ENCODE measurements at places on chromosomes 5 and 9. TPM values are rescaled to one million over a fixed set of nuclear protein-coding genes. Genes with fewer than 3 reads are reported as not detected.

ZNF354C gene
- total RNA-seq: 3.5 TPM

DNA sequence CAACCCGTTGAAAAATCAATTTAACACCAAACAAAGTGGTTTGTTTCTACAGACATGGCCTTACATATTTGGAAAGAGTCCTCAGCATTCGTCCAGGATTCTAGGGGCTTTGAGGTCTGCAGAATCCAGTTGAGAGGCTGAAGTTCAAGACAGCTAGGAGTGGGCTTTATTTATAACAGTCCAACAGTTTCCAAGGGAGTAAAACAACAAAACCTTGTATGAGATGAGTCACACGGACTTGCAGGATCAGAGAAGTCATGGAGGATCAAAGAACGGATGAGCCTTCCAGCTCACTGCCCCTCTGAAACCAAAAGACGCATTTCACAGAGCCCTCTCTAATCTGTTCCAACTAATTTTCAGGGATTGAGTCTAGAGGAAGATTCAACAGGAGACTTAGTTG is 11.1 kb upstream of the ESM1 start:
- H3K4me3 ChIP-seq: no peak overlapping the region
- H3K27me3 ChIP-seq: no peaks in the 10 kb centered on the region
- no peak overlapping the region for H3K27ac ChIP-seq
- H3K4me1 ChIP-seq: no peaks in the 10 kb centered on the region
- no peak for DNase-seq

DNA sequence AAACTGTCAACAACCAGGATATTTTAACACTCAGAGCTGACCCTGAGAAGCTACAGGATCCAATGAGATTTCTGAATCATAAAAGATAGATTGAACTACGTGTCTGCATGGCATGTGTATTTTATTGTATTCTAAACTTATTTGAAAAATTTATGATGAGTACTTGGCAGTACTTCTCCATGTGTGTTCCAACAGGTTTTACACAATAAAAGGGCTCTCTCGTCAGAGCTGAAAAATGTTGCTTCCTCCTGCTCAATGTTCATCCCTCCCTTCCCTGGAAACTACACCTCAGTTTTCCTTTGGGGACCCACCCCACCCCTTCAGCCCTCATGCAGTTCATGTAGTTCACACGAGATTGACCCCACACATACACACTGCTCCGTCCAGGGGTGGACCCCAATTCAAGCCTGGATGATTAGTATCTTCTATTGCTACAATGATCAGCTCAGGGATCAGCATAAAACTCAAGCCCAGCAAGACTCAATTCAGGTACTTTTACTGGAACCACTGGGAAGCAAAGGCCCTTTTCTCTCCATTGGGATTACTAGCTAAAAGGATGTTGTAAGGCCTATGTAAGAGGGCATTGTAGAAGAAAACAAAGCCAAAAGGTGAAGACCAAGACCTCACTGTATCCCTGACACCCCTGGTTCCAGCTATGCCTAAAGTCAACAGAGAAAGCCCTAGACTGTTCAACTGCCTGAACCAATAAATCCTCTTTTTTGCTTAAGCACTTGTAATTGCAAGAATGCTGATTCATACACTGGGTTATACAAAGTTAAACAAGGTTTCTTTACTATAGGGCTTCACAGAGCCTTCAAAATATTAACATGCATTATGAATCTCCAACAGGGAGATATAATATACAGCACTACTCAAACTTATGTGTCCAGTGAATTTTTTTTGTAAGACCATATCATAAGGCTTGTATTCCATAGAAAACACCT is 112.6 kb downstream of the SAXO1 start:
- H3K27me3 ChIP-seq: no peaks in the 10 kb centered on the region
- peaks cover 6% of the 10 kb centered on the region for H3K4me1 ChIP-seq

DNA sequence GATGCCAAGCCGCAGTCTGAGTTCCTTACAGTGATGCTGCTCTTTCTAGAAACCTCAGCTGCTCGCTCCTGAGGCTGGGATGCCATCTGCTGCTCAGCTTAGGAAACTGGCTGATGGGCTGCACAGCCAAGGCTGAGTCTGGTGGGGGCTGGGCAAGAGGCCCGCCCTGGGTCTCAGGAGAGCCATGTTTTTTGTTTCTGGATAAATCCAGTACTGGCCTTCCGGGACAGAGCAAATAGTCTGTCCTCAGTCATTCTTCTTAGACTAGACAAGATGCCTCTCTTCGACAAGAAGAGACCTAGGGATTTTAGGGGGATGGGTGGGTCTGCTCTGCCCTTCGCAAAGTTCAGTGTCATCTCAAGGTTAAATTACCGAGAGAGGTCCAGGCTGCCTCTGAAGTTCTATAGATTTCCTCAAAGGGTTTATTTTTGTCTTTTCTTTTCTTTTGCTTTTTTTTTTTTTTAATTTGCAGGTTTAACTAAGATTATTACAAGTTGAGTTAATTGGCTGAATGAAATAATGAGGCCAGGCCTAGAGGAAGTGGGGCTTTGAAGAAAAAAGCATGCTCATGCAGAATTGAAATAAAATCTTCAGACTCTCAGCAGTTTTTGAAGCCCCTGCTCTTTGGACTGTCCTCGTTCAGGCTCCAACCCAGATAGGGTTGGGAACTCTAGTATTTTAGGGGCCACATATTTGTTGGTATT is 30.6 kb upstream of the MATR3 start:
- DNase-seq: peak; percentile 85
- no peak overlapping the region for H3K4me3 ChIP-seq
- no peaks in the 10 kb centered on the region for H3K36me3 ChIP-seq
- peaks cover 14% of the 10 kb centered on the region for H3K4me1 ChIP-seq
- no peak overlapping the region for H3K27ac ChIP-seq

GRCh38 chr5:135108569-135108968 is 74.5 kb upstream of the PITX1 start:
- no peaks in the 10 kb centered on the region for H3K36me3 ChIP-seq
- no peak overlapping the region for H3K4me3 ChIP-seq
- no peak for DNase-seq
- no peak overlapping the region for H3K27ac ChIP-seq
- peaks cover 18% of the 10 kb centered on the region for H3K27me3 ChIP-seq

GRCh38 chr5:32069396-32069795 is 104.7 kb downstream of the GOLPH3 start:
- DNase-seq: no peak
- H3K36me3 ChIP-seq: peaks cover 19% of the 10 kb centered on the region
- H3K27ac ChIP-seq: no peak overlapping the region
- no peak overlapping the region for H3K4me3 ChIP-seq
- H3K4me1 ChIP-seq: peaks cover 3% of the 10 kb centered on the region
- H3K27me3 ChIP-seq: no peaks in the 10 kb centered on the region

DNA sequence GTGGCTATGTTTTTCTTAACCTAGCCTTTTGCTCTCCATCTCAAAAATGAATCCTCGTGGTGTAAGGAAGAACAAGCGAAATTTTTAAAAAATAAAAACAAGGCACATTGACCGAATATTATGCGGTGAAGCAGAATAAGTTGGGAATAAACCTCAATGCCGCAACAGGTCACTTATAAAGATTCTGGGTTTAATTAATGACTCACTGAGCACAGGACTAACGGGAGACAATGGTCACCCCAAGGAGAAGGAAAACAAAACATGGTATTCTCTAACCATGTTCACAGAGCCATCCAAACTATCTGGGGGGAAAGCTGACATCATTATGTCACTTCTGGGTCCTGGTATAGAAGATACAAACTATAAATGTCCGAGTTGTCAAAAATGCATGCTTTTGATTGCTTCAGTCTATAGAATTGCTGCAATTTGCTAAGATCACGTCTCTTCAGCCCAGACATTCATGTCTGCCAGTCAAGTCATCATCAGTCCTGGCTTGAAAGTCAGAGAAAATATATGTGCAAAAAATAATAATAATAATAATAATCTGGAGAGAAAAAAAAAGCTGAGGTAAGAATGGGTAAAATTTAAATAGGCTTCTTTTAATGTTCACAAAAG is 280.6 kb downstream of the NR2F1-AS1 start:
- H3K36me3 ChIP-seq: no peaks in the 10 kb centered on the region
- H3K4me1 ChIP-seq: peaks cover 9% of the 10 kb centered on the region
- H3K27ac ChIP-seq: no peak overlapping the region
- no peak for DNase-seq
- no peak overlapping the region for H3K4me3 ChIP-seq
